ENCODE measurements at places on chromosomes 16 and 17.

DNA sequence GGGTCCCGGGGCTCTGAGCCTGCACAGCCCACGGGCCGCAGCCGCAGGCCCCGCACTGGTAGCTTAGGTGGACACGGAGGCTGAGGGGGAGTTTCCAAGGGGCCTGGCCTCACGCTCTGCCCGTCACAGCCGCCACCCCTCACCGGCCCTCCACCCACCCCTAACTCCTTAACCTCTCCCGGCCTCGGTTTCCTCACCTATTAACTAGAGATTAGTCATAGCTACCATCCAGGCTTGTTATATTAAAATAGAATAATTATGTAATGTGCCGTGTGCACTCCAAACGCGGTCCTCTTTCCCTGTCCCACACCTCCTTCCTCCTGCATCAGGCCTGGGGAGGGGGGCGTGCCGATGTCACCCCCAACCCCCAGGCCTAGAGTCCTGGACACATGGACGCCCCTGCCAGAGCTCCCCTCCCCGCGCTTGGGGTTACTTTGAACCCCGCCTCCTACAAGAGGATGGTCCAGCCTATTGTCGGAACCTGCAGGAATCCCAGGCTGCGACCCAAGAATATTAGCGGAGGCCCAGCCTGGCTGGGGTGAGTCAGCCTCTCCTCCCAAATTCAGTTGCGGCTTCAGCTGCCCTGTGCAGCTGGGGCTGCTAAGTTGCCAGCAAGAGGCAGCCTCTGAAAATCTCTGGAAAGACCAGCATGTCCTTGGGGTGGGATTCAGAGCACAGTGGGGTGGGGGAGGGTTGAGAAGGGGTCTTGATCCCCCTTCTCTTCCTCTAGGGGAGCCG, 17.3 kb downstream of the SOCS3 start:
- peak; percentile 86 for DNase-seq

- DNase-seq, result no peak
Observed at GRCh38 chr17:73749337-73749823, 105.1 kb upstream of the SDK2 start.

DNA sequence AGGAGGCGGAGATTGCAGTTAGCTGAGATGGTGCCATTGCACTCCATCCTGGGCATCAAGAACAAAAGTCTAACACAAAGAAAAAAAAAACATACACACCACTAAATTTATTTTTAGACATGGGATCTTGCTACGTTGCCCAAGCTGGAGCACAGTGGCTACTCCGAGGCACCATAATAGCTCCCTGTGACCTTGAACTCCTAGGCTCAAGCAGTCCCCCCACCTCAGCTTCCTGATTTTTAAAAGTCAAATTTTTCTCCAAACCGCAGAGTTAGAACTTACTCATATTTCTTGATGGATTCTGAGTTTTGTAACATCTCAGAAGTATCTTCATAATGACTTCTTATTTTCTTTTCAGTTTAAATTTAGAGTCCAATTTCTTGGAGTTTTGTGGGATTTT, 3.4 kb downstream of the CMTM4 start:
- no peak for DNase-seq

DNA sequence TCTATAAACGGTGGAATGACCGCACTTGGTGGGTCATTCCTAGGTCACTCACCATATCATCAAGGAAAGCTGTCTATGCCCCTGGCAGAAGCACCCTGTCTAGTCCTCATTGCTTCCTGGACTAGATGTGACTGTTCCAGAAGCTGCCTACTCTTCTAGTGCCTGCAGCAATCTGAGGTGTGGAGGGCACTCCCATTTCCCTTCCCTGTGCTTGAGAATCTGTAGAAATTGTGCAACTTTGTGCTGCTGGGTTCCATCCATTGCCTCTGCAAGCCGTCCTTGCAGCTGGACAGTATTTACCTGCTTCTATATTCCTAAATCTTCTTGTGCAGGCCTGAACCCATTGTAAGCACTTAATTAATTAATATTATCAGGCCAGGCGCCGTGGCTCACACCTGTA, 52.1 kb downstream of the CACNG3 start:
- no peak for DNase-seq

DNA sequence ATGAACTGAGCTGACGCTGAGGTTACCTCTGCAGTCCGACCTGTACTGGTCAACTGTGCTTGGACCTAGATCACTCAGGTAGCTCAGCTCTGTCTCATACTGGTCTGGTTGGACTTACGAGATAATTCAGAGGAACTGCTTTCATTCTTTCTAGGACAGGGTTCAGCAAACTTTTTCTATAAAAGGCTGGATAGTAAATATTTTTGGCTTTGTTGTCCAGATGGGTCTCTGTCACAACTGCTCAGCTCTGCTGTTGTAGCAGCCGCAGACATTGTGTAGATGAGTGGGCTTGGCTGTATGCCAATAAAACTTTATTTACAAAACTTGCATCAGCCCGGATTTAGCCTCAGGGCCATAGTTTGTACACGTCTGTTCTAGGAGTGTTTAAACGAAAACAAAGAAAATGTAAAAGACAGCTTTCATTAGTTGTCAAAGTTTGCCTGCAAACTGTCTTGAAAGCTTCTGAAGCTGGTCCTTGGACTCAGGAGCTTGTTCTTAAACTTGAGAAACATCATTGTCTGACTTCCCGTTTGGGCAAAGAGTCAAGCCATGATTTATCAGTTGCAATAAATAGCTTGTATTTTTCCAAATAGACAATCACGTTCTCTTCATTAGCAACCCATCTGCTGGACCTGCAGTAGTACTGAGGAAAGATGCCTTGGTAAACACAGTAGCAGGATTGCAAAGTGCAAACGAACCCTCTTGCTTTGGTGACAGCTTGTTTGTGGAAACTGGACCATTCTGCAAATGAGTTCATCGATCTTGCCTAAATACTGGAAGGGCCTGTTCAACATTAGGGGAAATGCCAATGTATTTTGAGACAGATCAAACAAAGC, 253.4 kb downstream of the SNX29 start:
- peak; percentile 18 for DNase-seq

DNA sequence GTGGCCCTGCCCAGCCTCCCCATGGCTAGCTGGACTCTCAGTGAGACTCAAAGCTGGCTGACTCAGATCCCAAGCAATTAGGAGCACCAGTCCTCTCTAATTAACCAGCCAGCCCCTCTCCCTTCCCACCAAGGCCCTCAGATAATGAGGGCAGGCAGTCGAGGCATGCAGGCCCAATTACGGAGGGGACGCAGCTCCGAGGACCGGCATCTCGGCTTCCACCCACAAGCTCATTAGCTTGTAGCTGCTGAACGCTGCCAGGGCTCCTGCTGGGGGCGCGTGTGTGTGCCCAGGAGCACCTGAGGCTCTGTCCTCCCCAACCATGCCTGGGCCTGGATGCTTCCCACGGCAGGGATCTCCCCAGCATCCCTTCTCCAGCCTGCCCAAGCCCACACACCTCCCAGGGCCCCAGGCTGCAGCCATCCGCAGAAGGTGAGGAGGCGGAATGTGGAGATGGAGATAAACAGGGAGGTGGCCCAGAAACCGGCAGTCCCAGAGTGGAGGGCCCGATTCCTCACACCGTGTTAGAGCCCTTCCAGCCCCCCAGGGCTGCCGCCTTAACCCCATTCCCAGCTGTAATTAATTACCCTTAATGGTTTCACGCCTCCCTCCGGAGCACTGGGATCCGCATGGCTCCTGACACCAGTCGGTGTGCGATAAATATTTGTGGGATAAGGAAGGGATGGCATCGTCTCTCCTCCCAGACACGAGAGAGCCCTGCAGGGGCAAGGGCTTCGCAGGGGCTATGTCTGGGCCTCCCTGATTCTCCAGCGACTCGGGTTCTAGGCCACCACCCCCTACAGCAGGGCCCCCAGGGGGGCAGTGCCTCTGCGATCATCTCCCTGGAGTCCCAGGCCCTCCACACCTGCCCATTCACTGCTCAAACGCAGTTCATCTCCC, 42.2 kb downstream of the RPH3AL start:
- DNase-seq, result no peak

DNA sequence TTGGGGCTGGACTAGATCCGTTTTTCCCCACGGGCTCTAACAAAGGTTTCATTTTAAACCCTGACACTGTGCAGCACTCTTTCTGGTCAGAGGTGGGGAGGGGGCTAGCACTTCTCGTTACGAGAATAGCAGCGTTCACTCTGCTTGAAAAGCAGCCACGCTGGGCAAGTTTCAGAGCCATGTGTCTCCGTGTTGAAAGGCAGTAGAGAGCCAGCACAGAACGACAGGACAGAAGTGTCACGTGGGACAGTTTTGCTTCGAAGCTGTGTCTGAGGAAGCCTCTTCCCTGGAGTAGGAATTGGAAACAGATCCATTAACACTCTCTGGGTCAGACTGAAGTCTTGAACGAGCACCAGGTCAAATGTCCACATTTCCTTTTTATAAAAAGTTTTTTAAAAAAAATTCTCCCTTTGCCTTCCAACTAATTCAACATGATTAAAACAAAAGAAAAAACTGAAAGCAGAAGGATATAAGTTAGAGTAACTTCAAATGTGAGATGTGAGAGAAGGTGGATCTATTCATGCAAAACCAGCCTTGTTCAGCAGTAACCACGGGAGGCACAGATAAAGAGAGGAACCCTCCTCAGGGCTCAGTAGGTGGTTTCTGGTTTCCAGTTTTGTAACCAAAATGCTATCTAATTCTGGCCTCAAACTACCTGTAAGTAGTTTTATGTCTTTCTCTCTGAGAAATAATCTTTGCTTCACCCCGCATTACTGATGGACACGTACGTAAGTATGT, 65.0 kb downstream of the SMG6 start:
- DNase-seq, result no peak

GRCh38 chr16:70254965-70255286, 3.2 kb upstream of the EXOSC6 start:
- no peak for DNase-seq

- no peak for DNase-seq
Observed at GRCh38 chr17:72445055-72445991, 324.5 kb downstream of the SOX9 start.

- no peak for DNase-seq
Observed at GRCh38 chr17:4626734-4627256, 14.7 kb downstream of the ALOX15 start.

DNA sequence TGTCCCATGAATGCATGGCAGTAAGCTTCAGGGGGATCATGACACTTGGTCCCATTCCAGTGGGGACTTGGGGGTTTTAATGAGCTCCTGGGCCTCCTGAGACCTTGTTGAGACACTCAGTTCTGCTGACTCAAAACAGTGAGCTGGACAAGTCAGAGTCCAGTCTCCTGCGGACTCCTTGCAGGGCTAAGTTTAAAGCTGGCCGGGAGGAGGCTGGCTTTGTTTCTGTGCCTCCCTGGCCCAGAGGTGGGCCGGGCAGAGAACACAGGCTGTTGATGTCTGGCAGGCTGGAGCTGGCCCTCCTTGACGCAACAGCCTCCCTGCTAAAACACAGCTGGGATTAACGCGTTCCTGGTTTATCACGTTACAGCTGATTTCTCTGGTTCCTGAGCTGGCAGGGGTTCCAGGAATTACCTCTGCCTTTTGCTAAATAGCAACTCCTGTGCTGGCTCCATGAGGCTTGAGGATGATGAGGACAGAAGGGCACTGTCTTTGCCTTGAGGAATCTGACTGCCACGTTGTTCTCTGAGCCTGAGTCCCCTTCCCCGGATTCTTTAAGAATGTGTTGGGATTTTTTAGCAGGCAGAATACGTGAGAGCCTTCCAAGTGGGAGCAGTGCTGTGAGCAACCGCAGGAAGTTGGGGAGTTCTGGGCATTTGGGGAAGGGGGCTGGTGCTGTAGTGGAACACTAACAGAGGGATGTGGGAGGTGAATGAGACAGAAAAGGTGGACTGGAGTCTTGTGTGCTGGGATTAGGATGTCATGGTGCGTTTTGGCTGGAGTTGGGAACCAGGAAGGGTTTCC, 2.0 kb downstream of the GPT2 start:
- peak; percentile 6 for DNase-seq

- peak; percentile 39 for DNase-seq
Observed at GRCh38 chr16:29775742-29776408, 2.2 kb upstream of the ZG16 start.

DNA sequence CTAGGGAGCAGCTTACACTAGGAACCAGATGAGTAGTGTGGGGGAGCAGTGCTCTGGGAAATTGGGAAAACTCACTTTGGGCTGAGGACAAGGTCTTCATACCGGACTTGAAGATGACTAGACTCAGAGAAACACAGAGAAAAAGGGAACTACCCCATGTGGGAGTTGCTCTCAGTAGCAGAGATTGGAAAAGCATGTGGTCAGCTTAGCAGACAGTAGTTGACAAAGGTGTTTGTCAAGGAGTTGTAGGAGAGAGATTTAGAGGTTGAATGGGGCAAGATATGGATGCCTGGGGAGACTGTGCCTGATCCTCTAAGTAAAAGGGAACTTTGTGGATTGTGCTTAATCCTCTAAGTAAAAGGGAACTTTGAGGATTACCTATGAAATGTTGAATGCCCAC, 194.5 kb upstream of the COX10 start:
- DNase-seq, result no peak

DNA sequence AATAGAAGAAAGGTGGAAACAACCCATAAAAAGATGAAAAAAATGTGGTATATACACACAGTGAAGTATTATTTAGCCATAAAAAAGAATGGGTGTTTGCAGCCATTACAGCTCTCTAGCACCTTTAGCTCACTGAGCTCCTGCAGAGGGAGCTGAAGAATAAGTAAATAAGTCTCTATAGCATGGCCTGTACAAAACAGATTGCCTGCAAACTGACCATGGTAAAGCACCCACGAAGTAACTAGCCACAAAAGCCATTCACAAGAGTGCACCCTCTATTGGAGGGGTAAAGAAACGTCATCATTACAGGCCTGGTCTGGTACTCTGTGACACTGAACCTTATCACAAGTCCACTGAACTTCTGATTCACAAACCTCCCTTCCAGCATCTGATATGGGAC, 76.3 kb downstream of the USP32 start:
- DNase-seq, result no peak

DNA sequence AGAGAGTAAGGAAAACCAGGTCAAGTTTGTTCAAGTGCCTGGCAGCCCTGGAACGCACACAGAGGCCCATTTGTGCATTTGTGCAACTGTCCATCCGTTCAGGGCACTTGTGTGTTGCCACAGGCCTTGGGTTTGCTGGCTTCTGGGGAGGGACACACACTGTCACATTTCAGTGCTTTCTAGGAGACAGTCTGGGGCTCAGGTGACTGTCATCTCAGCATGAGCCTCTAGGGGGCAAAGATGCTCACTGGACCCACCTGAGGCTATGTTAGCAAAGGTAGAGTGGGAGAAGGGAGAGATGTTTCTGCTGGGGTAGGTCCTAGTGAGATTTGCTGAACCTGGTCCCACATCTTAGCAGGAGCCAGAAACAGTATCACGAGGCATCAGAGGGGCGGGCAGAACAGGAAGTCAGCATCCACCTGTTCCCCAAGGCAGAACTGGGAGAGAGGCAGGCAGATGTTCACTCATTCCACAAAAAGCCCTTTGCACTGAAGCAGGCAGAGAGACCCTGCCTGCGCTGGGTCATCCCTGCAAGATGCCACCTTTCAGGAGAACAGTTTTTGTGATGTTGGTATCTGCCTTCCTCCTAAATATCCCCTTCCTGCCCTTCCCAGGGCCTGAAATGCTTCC, 48.5 kb downstream of the RAI1 start:
- DNase-seq, result no peak

- no peak for DNase-seq
Observed at GRCh38 chr17:7579834-7580603, 581 bp downstream of the CD68 start.

- DNase-seq, result no peak
Observed at GRCh38 chr16:31183432-31184428, 3.8 kb downstream of the FUS start.
